ENCODE measurements at places on chromosomes 3 and 15. TPM values are rescaled to one million over a fixed set of nuclear protein-coding genes. Genes with fewer than 3 reads are reported as not detected.
A peak's percentile ranks its signal among the peaks of the same experiment; 100 is the strongest.

Gene SKOR1
- 0.51 TPM for total RNA-seq

Gene ARHGEF26
- 14.4 TPM for total RNA-seq

Gene GOLGB1
- total RNA-seq: 64.2 TPM

Gene FSD2
- total RNA-seq: not detected

Gene NAALADL2
- 12.3 TPM for total RNA-seq

Gene WDR93
- total RNA-seq: not detected

Gene STRIT1
- total RNA-seq: not detected

Gene NCK1
- total RNA-seq: 32.4 TPM

Gene PLSCR5
- total RNA-seq: not detected

Gene HRG
- not detected for total RNA-seq

- no peak for DNase-seq
Measured at GRCh38 chr3:108031895-108032294, 58.9 kb downstream of the CD47 start.

- DNase-seq: peak; percentile 64
Measured at GRCh38 chr3:38601956-38602550, 47.4 kb downstream of the SCN5A start.

GRCh38 chr3:13690636-13691035 is 141.7 kb downstream of the FBLN2 start:
- no peak for DNase-seq

GRCh38 chr3:133663569-133664313 is 2.0 kb upstream of the TOPBP1 start:
- no peak for DNase-seq

- no peak for DNase-seq
Measured at GRCh38 chr15:39313881-39314280, 267.0 kb upstream of the THBS1 start.

- DNase-seq: peak; percentile 79
Measured at GRCh38 chr3:44323341-44323955, 15.1 kb upstream of the TCAIM start.

DNA sequence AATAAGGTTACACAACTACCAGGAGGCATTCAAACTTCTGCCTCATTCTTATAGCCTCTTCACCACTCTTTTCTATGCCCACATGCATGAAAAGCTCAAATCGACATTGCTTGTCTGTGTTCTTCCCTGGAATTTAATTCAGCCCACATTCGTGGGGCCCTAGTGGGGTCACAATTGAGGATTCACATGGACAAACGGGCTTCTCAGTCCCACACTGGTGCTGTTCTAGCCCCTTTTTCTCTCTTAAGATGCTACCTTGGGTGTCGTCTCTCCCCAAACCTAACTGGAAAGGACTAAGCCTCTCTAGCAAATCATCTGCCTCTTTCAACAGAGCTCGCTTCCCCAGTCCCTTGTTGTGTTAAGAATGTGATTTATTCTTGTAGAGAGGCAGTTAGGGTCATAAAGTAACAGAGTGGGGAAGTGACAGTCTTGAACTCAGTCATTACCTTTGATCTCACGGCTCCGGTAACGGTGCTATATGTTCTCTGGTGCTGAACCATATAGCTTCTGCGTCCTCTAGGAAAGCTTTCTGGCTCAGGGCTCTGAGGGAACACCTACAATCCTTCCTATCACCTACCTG is 4.9 kb downstream of the LPP start:
- no peak for DNase-seq

- DNase-seq: no peak
Measured at GRCh38 chr3:71189480-71189879, 394.0 kb downstream of the FOXP1 start.

DNA sequence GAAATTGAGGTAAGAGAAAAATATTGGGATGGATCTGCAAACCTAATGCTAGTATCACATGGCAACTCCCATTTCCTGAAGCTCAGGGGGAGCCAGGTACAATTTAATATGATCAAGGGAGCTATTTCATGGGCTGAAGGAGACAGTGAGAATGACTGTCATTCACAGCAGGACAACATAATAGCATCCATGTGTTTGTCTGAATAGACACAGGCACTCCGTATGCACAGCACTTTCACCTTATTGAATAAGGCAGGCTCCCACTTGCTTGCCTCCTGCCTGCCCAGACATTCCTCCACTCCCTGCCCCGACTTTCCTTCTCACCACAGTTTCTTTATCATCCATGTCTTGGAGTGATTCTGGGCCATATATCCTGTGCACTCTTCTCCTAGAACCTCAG is 156.6 kb upstream of the SLC24A5 start:
- DNase-seq: no peak

DNA sequence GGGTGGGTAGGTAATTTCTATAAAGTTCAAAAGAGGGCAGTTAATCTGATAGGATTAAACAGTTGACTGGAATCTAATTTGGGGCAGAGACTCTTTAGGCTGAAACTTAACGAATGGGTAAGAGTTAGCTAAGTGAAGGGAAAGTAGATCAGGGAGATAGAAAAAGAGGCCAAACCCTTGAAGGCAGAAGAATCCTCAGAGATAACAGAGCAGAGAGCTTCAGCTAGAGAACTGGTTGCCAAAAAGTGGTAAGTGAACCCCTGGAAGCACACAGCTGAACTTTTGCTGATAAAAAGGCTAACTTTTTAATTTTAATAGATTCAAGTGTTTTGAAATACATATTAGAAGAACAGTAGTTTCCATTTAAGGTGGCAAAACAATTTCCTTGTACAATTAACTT is 99.2 kb downstream of the FHIT start:
- no peak for DNase-seq

- DNase-seq: no peak
Measured at GRCh38 chr3:172317481-172317880, 130.8 kb downstream of the GHSR start.

GRCh38 chr15:101324524-101325177 is 29.6 kb upstream of the SNRPA1 start:
- peak; percentile 40 for DNase-seq

GRCh38 chr3:167798443-167798842 is 62.9 kb downstream of the SERPINI1 start:
- no peak for DNase-seq

DNA sequence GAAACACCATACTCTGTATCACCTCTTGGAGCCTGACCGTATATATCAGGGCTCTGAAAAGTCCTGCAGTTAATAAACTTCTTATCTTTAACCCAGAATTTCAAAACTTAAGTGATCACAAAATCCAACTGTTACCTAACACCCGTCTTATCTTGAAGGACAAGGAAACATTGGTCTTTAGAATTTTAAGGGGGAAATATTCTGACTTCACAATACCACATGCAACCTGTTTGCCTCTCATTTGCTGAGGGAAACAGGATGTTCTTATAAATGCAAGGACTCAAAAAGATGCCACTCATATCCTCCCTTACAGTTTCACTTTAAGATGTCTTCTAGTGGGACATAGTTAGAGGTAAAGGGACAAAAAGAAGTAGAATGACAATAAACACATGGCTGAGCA is 67.9 kb downstream of the CRTC3 start:
- DNase-seq: no peak

DNA sequence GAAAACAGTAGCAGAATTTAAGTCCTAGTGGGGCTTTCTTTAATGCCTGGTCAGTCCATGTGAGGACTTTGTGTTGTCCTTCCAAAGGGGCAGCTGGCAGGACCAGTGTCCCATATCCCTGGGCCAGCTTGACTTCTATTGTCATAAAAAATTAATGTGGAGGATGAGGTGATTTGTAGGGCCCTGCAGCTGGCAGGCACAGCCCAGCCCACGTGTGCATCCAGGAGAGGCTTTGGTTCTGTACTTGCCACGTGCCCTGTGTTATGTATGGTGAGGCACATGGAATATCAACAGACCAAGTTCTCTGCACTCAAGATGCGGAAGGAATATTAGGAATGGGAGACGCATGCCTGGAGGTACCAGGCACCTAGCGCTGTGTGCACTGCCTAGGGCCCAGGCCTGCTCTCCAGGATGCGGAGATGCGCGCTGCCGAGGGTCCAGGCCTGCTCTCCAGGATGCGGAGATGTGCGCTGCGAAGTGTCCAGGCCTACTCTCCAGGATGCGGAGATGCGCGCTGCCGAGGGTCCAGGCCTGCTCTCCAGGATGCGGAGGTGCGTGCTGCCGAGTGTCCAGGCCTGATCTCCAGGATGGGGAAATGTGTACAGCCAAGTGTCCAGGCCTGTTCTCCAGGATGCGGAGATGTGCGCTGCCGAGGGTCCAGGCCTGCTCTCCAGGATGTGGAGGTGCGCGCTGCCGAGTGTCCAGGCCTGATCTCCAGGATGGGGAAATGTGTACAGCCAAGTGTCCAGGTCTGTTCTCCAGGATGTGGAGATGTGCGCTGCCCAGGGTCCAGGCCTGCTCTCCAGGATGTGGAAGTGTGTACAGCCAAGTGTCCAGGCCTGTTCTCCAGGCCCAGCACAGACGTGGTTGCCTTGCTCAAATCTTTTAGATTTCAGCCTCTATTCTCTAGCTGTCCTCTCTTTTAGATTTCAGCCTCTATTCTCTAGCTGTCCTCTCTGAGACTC is 183.3 kb upstream of the ROPN1 start:
- no peak for DNase-seq

All from posterior vena cava (tissue), 2 donors.